ENCODE measurements at places on chromosomes 11 and 22.

DNA sequence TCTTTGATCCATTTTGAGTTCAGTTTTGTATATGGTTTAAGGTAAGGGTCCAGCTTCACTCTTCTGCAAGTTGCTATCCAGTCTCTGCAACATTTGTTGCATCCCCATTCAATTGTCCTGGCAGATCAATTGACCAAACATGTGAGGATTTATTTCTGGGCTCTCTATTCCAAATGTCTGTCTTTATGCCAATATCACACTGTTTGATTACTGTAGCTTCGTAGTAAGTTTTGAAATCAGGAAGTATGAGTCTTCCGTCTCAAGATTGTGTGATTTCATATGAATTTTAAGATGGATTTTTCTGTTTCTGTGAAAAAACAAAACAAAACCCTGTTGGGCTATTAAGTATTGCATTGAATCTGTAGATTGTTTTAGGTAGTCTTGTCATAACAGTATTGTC, 17.0 kb downstream of the APLP2 start:
- no peaks in the 10 kb centered on the region for H3K36me3 ChIP-seq
- no peak for DNase-seq
- H3K27me3 ChIP-seq = peaks cover 4% of the 10 kb centered on the region

DNA sequence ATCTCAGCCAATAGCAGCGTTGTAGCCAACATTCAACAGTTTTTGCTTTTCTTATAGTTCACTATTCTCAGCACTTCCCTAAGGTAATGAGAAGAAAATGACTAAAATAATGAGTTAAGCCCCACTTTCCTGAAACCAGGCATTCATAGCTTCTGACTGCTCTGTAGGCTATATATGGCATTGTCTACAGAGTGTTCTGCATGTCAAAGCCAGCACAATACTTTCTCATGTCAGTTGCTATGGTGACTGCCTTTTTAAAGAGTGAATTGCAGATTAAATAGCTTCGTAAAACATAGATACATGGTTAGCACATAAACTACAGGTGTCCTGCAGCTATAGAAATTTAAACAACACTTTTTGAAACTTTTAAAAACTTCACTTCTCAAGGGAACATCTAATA, 1256.1 kb upstream of the CNTN5 start:
- H3K36me3 ChIP-seq = no peaks in the 10 kb centered on the region
- no peaks in the 10 kb centered on the region for H3K4me1 ChIP-seq
- no peak for DNase-seq
- H3K4me3 ChIP-seq = no peak overlapping the region
- no peak overlapping the region for H3K27ac ChIP-seq

DNA sequence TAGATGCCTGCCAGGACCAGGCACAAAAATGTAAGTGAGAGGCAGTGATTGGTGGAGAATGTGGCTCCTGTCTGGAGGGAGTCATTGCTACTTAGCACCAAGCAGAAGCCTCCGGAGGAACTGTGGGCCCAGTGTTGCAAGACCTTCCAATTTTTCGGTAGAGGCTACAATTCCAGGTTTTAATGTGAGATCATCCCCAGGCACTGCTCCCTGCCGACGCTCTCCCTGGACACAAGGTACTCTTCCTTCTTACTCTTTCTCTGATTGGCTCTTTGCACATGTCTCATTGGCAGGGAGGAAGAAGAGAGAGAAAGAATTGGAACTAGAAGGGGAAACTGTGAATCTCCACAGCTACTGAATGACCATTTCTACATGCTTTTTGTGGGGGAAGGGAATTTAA, 53.7 kb upstream of the EP300 start:
- H3K36me3 ChIP-seq = no peaks in the 10 kb centered on the region
- no peaks in the 10 kb centered on the region for H3K27me3 ChIP-seq
- no peak for DNase-seq
- H3K27ac ChIP-seq = no peak overlapping the region
- H3K4me3 ChIP-seq = no peak overlapping the region
- H3K4me1 ChIP-seq = no peaks in the 10 kb centered on the region

GRCh38 chr11:44698252-44698912, 28.4 kb upstream of the TSPAN18 start:
- no peak overlapping the region for H3K27ac ChIP-seq
- H3K4me3 ChIP-seq = no peak overlapping the region
- H3K4me1 ChIP-seq = peaks cover 8% of the 10 kb centered on the region
- H3K27me3 ChIP-seq = peaks cover 20% of the 10 kb centered on the region
- H3K36me3 ChIP-seq = no peaks in the 10 kb centered on the region
- DNase-seq = no peak

DNA sequence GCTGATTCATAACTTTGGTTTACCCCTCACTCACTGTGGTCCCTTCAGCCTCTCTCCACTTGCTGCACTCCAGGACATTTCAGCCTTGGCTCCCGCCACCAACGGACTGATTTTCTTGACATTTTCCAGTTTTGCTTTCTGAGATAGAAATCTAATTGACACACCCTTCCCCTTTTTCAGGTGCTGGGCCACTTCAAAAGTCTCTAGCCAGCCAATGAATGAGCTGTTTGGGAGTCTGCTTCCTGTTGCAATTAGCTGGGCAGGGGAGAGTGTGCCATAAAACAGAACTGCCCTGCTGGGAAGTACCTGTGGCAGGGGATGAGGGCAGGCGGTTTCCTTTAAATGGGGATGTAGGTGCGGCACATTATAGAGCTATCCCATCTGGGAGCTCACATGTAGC, 21.1 kb upstream of the PLET1 start:
- H3K36me3 ChIP-seq = no peaks in the 10 kb centered on the region
- no peak overlapping the region for H3K27ac ChIP-seq
- H3K27me3 ChIP-seq = no peaks in the 10 kb centered on the region
- no peak for DNase-seq
- H3K4me1 ChIP-seq = peaks cover 29% of the 10 kb centered on the region

DNA sequence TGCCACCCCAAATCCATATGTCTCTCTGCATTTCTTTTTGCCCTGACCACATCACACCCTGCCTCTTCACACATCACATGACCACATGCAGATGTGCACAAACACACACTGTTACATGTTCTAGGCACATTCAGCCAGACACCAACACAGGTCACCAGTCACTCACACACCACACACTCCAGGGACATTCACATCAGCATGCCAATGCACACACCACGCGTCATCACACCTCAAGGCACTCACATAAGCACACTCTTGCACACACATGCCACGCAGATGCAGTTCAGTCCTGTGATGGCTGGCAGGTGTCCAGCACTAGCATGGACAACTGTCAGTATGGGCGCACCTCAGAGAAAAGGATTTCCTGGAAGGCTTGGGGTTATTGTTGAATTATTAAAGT, 77.0 kb upstream of the MYOD1 start:
- DNase-seq = no peak
- no peaks in the 10 kb centered on the region for H3K36me3 ChIP-seq
- no peak overlapping the region for H3K4me3 ChIP-seq
- H3K27me3 ChIP-seq = no peaks in the 10 kb centered on the region
- no peaks in the 10 kb centered on the region for H3K4me1 ChIP-seq

GRCh38 chr11:59678118-59678812, 9.4 kb upstream of the PATL1 start:
- peaks cover under 1% of the 10 kb centered on the region for H3K27me3 ChIP-seq
- no peak overlapping the region for H3K27ac ChIP-seq
- no peak for DNase-seq
- H3K36me3 ChIP-seq = no peaks in the 10 kb centered on the region

- peak overlapping the region; percentile 63 for H3K4me3 ChIP-seq
- peak overlapping the region; percentile 94 for H3K27ac ChIP-seq
- peaks cover 92% of the 10 kb centered on the region for H3K4me1 ChIP-seq
- peaks cover 46% of the 10 kb centered on the region for H3K36me3 ChIP-seq
- no peaks in the 10 kb centered on the region for H3K27me3 ChIP-seq
Observed at GRCh38 chr11:64862987-64863390, 15.4 kb downstream of the EHD1 start.

- H3K27me3 ChIP-seq = no peaks in the 10 kb centered on the region
- H3K27ac ChIP-seq = no peak overlapping the region
Observed at GRCh38 chr22:20399866-20400605, 6.1 kb downstream of the ZNF74 start.

- H3K36me3 ChIP-seq = no peaks in the 10 kb centered on the region
- no peaks in the 10 kb centered on the region for H3K4me1 ChIP-seq
- DNase-seq = no peak
- no peak overlapping the region for H3K27ac ChIP-seq
- H3K27me3 ChIP-seq = no peaks in the 10 kb centered on the region
- no peak overlapping the region for H3K4me3 ChIP-seq
Observed at GRCh38 chr11:123547180-123547579, 107.2 kb downstream of the SCN3B start.

DNA sequence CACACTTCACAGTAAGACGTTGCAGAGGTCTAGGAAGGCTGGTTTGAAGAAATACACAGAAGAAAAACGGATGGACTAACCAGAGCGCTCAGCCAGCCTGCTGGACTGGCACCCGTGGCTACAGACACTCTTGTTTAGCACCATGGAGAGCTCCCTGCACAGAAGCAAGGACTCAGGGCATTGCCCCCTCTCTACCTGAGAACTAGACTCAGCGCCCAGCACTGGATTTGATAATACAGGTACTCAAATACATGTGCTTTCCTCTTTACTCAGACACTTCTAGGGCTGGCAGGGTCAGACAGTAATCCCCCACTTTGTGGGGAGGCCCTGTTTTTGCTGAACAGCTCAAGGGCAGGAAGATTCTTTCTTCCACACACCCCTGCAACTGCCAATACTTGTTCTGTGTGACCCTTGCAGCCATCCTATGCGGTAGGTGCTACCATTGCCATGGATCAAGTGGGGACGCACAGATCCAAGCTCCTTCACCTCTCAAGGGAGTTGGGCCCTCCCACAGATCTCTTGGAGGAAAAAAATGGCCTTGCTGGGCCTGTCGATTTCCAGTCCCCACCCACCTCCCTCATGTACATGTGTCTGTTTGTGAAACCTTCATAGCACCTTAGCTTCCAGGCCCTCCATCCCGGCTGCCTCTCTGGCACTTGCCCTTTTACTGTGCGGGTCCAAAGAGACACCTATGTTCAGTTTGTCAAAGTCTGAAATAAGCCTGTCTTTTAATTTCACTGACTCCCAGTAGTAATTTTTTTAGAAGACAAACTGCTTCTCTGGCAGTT, 5.1 kb upstream of the P2RX6 start:
- H3K36me3 ChIP-seq = no peaks in the 10 kb centered on the region
- peaks cover 14% of the 10 kb centered on the region for H3K4me1 ChIP-seq
- DNase-seq = peak; percentile 69
- H3K4me3 ChIP-seq = no peak overlapping the region
- no peak overlapping the region for H3K27ac ChIP-seq
- H3K27me3 ChIP-seq = no peaks in the 10 kb centered on the region

DNA sequence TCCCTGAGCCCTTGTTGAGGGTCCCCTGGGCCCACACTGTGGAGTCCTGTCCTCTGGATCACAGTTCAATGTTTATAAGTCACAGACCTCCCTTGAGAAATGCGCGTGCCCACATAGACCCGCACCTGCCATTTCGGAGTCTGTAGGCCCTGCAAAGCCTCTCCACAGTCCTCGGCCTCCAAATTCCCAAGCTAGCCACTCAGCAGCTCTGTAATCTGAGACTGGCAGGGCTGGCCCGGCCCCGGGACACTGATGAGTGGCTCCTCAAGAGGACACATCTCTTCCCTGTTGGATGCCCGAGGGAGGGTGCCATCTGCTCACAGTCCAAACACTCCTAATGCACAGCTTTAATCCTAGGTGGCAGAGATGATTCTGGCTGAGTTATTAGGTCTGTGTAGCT, 39.1 kb downstream of the B3GAT1 start:
- no peaks in the 10 kb centered on the region for H3K4me1 ChIP-seq
- no peaks in the 10 kb centered on the region for H3K36me3 ChIP-seq
- DNase-seq = no peak

- no peak for DNase-seq
- H3K4me1 ChIP-seq = peaks cover 4% of the 10 kb centered on the region
- no peaks in the 10 kb centered on the region for H3K27me3 ChIP-seq
- H3K4me3 ChIP-seq = no peak overlapping the region
Observed at GRCh38 chr11:10478066-10478465, 23.0 kb downstream of the AMPD3 start.

DNA sequence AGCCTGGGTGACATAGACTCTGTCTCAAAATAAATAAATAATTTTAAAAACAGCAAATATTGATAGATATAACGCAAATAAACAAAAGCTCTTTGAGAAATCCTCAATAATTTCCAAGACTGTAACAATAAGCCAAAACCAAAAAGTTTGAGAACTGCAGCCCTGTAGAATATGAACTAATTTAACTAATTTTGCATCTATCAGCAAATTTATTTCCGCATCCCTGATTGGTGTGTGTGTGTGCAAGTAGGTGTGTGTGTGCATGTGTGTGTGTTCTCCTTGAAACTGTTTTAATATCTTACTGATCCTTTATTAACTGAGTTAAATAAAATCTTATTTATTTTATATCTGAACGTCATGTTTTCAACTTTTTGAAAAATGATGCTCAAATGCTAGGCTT, 67.0 kb upstream of the ISX start:
- no peak overlapping the region for H3K27ac ChIP-seq
- no peaks in the 10 kb centered on the region for H3K27me3 ChIP-seq
- no peak overlapping the region for H3K4me3 ChIP-seq

DNA sequence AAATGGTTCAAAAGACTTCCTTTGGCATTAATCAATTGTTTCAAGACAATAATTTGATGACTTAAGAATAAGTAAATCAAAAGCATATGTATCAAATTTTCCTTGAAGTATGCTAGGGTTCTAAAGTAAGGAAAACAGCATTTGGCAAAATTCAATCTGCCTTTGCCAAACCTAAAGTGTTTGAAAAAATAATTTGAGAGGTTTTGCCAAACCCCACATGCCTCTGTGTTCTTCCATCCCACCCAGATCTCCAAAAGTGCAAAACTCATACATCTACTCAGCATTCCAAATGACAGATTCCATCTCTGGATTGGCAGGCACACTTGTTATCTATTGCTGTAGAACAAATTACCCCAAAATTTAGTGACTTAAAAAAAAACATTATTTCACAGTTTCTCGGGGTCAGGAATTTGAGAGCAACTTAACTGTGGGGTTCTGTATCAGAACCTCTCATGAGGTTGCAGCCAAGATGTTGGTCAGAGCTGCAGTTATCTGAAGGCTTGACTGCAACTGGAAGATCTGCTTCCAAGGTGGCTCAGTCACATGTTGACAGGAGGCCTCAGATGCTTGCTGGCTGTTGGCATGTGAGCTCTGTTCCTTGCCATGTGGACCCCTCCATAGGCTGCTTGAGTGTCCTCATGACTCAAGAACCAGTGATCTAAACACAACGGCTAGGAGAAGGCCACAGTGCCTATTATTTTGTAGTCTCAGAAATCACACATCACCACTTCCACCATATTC, 100.6 kb upstream of the ARHGAP42 start:
- H3K27ac ChIP-seq = no peak overlapping the region
- no peaks in the 10 kb centered on the region for H3K36me3 ChIP-seq
- no peak overlapping the region for H3K4me3 ChIP-seq

- H3K27ac ChIP-seq = peak overlapping the region; percentile 93
- H3K36me3 ChIP-seq = peaks cover 28% of the 10 kb centered on the region
- H3K4me1 ChIP-seq = peaks cover 66% of the 10 kb centered on the region
- H3K4me3 ChIP-seq = peak overlapping the region; percentile 84
Observed at GRCh38 chr11:3855808-3856491, 486 bp downstream of the STIM1 start.

GRCh38 chr11:102099755-102100154, 10.5 kb upstream of the YAP1 start:
- no peaks in the 10 kb centered on the region for H3K36me3 ChIP-seq
- no peak for DNase-seq
- no peaks in the 10 kb centered on the region for H3K27me3 ChIP-seq
- H3K27ac ChIP-seq = no peak overlapping the region
- no peak overlapping the region for H3K4me3 ChIP-seq
- H3K4me1 ChIP-seq = no peaks in the 10 kb centered on the region

Measured in activated CD8-positive, alpha-beta T cell treated with anti-CD3 and anti-CD28 coated beads, Interleukin-2, amount 10 ng/mL, durations not matched to agents 7 days and 5 days (primary cell).